ENCODE measurements at places on chromosomes 13 and 19. TPM values are rescaled to one million over a fixed set of nuclear protein-coding genes. Genes with fewer than 3 reads are reported as not detected.

Gene TTC9B
- not detected for polyA plus RNA-seq

Gene ANGPTL4
- polyA plus RNA-seq = 95.0 TPM

Gene RPL18A
- 1,339 TPM for polyA plus RNA-seq

Gene SPRED3
- 5.2 TPM for polyA plus RNA-seq

Gene DHRS12
- polyA plus RNA-seq = 31.3 TPM

Gene MTUS2
- polyA plus RNA-seq = 3.5 TPM

Gene PBX4
- 4.0 TPM for polyA plus RNA-seq

Gene CALR3
- polyA plus RNA-seq = not detected
